ENCODE measurements at places on chromosomes 2 and 18.

- no peak for DNase-seq
Observed at GRCh38 chr2:37375741-37376288, 31.4 kb downstream of the QPCT start.

DNA sequence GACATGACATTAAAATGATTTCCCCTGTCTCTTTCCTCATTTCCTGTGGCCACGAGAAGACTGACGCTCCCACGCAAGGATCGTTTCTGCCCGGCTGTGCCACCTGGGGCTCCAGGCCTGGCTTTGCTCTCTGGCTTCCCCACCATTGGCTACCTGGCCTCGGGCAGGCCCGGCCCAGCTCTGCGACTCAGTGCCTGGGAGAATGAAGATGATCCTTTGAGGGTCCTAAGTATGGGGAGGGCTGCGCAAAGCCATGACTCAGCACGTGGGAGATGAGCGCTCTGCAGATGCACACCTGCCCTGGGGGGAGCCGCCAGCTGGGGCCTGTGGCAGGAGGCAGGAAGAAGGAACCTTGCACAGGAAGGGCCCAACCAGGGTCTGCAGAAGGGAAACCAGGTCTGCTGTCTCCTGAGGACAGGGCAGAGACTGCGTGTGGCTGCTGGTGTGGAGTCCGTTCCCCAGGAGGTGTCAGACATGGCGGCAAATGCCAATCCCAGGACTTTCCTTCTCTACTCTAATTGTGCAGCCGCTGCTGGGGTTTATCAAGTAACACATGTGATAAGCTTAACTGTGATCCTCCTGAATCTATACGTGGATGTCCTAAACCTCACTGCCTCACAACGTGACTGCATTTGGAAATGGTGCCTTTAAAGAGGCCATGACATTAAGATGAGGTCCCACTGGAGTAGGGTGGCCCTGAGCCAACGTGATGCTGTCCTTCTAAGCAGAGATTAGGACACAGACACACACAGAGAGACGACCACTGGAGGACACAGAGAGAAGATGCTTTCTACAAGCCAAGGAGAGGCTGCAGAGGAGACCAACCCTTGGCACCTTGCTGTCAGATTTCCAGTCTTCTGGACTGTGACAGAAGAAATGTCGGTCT lies 32.9 kb downstream of the MBP start:
- no peak for DNase-seq

- DNase-seq: no peak
Observed at GRCh38 chr2:196224756-196225155, 53.4 kb upstream of the STK17B start.

- no peak for DNase-seq
Observed at GRCh38 chr2:144479659-144480058, 40.3 kb downstream of the ZEB2 start.

DNA sequence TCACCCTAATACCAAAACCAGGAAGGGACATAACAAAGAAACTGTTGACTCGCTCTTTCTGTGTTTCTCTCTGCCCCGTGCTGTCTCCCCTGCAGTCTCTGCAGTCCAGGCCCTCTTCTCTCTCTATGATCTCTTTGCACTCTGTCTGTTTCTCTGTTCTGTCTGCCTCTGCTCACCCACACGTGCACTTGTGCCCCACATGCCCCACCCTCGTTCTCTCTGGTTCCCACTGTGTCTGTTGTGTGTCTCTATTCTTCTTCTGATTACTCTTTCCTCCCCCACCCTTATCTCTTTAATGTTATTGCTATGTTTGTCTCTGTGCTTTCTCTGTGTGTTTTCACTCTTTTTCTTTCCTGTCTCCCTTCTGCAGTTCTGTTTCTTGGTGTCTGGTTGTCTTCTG lies 54.0 kb downstream of the NAT8 start:
- DNase-seq: no peak

DNA sequence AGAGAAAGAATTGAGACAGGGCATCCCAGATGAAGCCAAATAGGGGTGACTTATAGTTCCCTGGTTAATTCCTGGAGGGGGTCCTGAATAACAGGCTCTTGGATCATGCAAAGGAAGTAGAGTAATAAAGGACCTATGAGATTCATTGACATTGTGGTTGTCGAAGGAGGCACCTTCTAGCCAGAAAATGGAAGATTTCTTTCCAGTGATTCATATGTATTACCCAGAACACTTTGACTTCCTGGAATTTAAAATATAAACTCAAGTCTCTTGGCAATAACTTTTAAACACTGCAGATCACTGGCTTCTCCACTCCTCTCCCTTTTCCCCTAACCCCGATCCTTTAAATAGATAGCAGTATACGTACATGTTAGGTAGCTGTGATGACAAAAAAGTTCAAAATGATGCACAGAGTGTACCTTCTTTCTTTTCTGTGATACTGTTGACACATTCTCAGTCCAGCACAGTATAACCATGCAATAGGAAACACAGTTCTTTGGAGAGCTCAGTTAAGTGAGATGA lies 211.8 kb downstream of the LTBP1 start:
- no peak for DNase-seq

GRCh38 chr2:136319237-136319636 lies 201.3 kb upstream of the CXCR4 start:
- no peak for DNase-seq
